Activated CD4-positive, alpha-beta T cell treated with anti-CD3 and anti-CD28 coated beads, Interleukin-2, amount 50 U/mL, for 24 hours (primary cell): ENCODE measurements at places on chromosomes 11 and 22.

GRCh38 chr11:91257667-91258066 lies 967.0 kb upstream of the FAT3 start:
- no peak for DNase-seq

- DNase-seq = no peak
Measured at GRCh38 chr22:48537343-48537680, 1290.4 kb downstream of the BRD1 start.

DNA sequence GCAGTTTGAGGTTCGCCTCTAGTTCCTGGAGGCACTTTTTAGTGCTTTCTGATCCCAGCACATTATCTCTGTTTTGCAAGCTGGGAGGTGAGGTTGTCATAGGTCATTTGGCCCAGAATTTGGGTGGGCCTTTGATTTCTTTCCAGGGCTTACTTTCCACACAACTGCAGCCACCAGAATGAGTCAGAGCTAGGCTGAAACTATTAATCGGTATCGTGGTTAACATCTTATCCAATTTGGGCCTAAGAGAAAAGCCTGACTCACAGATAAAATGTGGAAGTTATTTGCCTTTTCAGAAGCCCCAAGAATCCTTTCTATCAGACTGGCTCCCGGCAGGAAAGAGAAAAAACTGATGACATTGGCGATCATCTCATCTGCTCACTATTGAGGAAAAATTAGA lies 166.4 kb downstream of the KIRREL3 start:
- no peak for DNase-seq

GRCh38 chr11:7677071-7677470 lies 3.8 kb upstream of the CYB5R2 start:
- DNase-seq = no peak

DNA sequence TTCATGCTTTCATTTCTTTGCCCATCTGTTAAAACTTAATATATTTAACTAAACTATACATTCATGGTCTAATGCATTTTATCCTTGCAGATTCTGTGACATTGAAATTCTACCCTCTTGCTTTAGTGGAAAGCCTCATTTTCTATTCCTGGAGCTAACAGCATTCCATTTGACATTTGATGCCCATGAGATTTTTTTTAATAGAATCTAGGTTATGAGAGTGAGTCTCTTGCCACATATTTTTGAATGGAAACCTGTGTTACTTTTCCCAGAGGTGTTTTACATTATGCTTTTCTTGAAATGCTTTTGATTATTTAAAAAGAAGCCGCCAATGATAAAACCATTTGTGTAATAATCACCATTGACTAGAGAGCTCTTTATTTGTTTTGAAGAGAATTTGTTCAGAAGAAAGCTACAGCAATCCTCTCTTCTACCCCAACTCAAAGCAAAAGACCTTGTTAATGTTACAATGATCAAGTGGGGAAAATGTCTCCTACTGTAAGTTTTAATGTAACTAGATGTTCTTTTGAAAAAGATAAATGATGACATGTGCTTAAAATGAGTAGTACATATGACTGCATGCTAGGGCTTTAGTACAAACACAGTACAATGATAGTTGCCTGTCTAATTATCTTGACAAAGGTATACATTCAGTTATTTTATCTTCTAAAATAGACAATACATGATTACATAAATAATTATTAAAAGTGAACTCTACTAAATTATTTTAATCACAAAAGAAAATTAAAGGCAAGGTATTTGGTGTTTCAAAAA lies 67.3 kb downstream of the GAS2 start:
- DNase-seq = no peak

DNA sequence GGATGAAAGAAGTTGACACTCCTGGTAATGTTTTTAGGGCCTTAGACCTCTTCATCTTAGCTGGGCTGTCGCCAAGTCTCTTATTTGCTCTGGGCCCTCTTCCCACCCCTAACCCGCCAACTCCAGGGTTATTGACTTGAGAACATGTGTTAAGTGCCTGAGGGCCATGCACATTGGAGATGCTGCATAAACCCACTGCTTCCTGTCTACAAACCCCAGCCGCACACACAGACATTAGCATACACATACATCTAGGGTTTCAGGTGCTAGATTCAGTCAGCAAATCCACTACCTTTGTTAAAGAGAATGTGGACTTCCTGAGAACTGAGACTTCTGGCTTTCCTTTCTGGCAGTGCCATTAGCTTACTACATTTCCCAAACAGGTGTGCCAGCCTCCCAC lies 817 bp downstream of the PANX3 start:
- DNase-seq = no peak

DNA sequence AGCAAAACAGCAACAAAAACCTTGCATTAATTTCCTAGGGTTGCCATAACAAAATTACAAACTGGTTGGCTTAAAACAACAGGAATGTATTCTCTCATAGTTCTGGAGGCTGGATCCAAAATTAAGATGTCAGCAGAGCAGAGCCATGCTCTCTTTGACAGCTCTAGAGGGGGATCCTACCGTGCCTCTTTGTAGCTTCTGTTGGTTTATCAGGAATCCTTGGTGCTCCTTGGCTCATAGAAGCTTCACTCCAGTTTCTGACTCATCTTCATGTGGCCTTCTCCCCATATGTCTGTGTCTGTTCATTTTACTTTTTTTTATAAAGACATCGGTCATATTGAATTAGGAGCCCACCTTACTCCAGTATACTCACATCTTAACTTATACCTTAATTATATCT lies 90.5 kb upstream of the POU2AF2 start:
- no peak for DNase-seq

GRCh38 chr11:117690484-117691217 lies 106.4 kb downstream of the DSCAML1 start:
- DNase-seq = no peak

GRCh38 chr11:1573903-1574237 lies 1.8 kb upstream of the DUSP8 start:
- DNase-seq = no peak

GRCh38 chr22:19705181-19705934 lies 8.9 kb upstream of the SEPTIN5 start:
- no peak for DNase-seq

- DNase-seq = no peak
Measured at GRCh38 chr11:74370123-74370522, 28.1 kb downstream of the PGM2L1 start.

DNA sequence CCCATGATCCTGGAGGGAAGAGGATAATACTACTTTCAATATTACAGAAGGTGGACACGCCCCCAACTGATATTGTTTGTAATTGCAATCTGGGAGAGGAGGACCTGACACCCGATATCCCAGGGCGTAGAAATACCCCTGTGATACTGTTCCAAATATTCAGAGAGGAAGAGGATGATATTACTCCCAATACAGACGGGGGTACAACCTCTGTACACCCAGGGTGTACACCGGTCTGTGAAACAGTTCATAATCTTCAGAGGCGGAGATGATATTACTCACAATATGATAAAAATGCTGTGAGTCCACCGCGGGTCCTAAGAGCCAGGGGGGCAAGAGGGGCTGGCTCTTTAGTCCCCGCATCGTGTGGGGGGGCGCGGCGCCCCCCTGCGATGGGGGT lies 57.2 kb upstream of the ALDH3B2 start:
- no peak for DNase-seq

- no peak for DNase-seq
Measured at GRCh38 chr22:34761111-34761510, 304.8 kb upstream of the ISX start.
